ENCODE measurements at places on chromosomes 11 and 22. TPM values are rescaled to one million over a fixed set of nuclear protein-coding genes. Genes with fewer than 3 reads are reported as not detected.
A peak's percentile ranks its signal among the peaks of the same experiment; 100 is the strongest.

KDM4D gene
- 0.96 TPM for total RNA-seq

PRDX5 gene
- total RNA-seq, result 241 TPM

RTCB gene
- 84.6 TPM for total RNA-seq

OR52H1 gene
- 2.0 TPM for total RNA-seq

POLA2 gene
- 17.9 TPM for total RNA-seq

GRCh38 chr11:96267001-96267495, 75.9 kb downstream of the MAML2 start:
- no peak for DNase-seq
- H3K4me1 ChIP-seq, result peaks cover 14% of the 10 kb centered on the region
- no peaks in the 10 kb centered on the region for H3K27me3 ChIP-seq
- H3K27ac ChIP-seq, result peak overlapping the region; percentile 90

DNA sequence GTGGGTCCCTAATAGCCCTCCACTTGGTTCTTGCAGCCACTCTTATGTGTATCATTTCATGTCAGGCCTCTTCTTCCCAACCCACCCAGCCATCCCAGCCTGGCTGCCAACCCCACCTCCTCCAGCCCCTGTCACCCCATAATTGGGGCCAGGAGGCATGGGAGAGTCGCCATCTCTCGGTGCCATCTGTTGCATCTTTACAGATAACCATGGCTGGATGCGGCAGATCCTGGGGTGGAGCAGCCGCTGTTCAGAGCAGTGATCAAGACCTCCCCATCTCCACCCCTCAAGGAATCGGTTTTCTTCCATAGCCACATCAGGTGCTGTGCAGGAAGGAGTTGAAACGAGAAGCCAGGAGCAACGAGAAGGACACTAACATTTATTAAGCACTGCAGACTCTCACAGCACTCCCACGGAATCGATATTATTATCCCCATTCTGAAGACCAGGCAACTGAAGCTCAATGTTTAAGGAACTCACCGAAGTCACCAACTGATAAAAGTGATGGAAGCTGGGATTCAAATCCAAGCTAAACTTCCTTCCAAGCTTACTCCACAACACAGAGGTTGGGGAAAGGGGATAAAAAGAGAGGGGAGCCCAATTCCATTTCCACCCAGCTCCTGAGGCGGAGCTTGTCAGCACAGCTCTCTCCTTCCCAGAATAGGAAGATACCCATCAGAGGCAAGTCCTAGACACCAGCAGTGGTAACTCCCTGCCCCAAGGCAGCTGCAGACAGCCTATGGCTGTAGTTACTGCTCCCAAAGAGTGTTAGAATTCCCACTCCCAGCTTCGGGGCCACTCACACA, 2.7 kb downstream of the SLC43A1 start:
- no peak for DNase-seq
- no peak overlapping the region for H3K27ac ChIP-seq
- peaks cover 3% of the 10 kb centered on the region for H3K4me1 ChIP-seq
- H3K27me3 ChIP-seq, result no peaks in the 10 kb centered on the region
- no peak overlapping the region for H3K4me3 ChIP-seq

- H3K4me3 ChIP-seq, result no peak overlapping the region
- no peaks in the 10 kb centered on the region for H3K4me1 ChIP-seq
- no peaks in the 10 kb centered on the region for H3K36me3 ChIP-seq
- no peak overlapping the region for H3K27ac ChIP-seq
Observed at GRCh38 chr22:30675436-30675835, 7.8 kb upstream of the DUSP18 start.

- no peaks in the 10 kb centered on the region for H3K36me3 ChIP-seq
- H3K27ac ChIP-seq, result no peak overlapping the region
Observed at GRCh38 chr22:27377501-27378295, 423.9 kb downstream of the MN1 start.
